Stimulated activated CD4-positive, alpha-beta T cell treated with anti-CD3 and anti-CD28 coated beads, Interleukin-1b, Interleukin-23, amount 100 ng/mL, for 1 hour (primary cell): ENCODE measurements at places on chromosomes 7 and 10.

GRCh38 chr10:87862679-87863052, 667 bp downstream of the KLLN start:
- no peak for DNase-seq

DNA sequence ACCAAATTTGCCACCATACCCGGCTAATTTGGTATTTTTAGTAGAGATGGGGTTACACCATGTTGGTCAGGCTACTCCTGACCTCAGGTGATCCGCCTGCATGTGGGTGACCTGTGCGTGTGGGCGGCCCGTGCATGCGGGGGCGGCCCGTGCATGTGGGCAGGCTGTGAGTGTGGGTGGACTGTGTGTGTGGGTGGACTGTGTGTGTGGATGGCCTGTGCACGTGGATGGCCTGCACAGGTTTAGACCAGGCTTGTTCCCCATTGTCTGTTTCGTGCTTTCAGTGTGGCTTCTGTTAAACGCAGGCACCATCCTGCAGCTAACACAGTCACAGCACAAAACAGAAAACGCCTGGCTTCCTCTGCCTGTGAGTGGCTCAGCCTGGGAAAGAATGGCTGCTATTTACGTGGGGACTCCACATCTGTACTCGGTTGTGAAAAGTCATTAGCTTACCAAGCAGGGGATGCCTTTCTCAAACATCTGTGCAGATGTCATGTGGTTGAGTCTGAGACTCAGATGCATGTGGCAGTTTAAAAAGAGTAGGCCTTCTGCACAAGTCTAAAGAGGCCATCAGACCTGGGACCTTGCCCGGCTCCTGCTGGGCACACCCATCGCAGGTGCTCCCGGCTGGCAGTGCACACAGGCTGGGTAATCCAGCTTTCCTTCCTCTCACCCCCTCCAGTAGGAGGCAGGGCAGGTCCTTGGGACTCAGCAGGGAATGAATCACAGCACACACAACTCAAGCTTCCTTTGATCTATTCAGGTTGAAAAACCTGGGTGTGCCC, 91.6 kb downstream of the COBL start:
- no peak for DNase-seq

GRCh38 chr10:64726466-64726865, 1205.3 kb downstream of the REEP3 start:
- no peak for DNase-seq

DNA sequence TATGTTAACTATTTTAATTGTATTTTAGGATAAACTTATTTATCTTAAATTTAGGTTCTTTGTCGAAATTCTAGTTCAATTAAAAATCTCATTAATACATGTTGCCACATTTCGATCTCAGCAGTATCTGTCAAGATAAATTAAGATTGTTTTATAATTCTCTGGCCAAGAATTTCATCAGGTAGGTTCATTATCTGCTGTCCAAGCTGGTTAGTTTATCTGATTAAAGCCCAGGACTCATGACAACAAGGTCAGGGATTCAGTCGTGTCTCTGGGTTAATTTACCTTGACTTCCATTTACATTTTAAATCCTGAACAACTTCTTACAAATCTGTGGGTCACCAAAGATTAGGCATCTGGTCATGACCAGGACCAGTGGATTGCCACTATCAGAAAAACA, 7.6 kb downstream of the STEAP4 start:
- no peak for DNase-seq

DNA sequence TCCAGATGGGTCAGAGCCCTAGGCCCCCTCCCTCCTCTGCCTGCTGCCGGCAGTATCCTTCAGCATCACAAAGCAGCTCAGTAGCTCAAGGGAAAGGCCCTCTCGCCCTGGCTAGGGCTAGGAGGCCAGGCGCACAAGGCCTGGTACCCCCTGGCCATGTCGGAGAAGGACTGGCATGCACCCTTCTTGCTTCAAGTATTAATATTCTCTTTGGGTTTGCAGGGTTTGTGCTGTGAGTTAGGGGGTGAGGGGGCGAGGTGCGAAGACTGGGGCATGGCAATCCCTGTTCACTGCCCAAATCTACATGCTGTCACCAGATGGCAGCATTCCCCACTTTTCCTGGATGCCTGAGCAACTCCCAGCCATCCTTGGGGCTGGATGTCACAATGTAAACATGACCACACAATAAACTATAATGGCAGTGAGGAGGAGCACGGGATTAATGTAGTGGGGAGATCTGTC, 105.2 kb downstream of the NEURL1 start:
- DNase-seq: no peak

- no peak for DNase-seq
Measured at GRCh38 chr7:148483515-148484308, 106.9 kb upstream of the C7orf33 start.

DNA sequence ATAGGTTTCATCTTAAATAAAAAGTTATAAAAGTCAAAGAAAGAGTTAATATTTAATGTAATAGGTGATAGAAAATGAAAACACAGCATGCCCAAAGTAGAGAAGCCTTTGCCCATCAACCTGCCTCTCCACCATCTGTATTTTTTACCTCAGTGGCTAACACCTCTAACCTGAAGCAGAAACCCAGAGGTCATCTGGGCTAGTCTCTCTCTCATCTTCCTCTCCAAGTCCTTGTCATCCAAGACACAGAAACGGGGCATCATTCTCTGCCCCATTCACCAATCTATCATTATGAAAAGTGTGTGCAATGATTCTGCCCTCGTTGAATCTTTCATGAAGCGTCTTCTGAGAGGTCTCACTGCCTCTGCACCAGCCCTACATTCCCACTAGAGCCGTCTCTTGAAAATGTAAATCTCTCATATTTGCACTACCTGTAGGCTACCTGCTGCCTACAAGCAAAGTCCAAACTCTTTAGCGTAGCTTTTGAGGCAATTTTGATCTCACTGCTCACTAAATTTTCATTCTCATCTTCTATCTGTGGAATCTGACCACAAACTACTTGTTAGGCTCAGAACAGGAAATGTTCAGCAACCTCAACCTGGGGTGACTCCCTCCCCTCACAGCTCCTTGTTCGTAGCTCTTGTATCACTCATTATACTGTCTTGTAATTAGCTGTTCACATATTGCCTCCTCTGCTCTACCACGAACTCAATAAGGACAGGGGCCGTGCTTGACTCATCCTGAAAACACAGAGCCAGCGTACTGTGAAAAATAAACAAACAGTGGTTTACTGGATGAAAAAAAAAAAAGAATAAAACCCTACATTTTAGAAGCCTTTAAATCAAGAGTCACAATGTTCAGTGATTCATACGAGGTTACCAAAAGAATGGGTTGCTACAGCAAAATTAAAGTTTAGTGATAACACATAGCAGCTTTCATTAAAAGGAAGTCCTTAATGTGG, 83.1 kb downstream of the CTNNA3 start:
- peak; percentile 1 for DNase-seq

- no peak for DNase-seq
Measured at GRCh38 chr7:129083525-129083924, 28.6 kb upstream of the TNPO3 start.

DNA sequence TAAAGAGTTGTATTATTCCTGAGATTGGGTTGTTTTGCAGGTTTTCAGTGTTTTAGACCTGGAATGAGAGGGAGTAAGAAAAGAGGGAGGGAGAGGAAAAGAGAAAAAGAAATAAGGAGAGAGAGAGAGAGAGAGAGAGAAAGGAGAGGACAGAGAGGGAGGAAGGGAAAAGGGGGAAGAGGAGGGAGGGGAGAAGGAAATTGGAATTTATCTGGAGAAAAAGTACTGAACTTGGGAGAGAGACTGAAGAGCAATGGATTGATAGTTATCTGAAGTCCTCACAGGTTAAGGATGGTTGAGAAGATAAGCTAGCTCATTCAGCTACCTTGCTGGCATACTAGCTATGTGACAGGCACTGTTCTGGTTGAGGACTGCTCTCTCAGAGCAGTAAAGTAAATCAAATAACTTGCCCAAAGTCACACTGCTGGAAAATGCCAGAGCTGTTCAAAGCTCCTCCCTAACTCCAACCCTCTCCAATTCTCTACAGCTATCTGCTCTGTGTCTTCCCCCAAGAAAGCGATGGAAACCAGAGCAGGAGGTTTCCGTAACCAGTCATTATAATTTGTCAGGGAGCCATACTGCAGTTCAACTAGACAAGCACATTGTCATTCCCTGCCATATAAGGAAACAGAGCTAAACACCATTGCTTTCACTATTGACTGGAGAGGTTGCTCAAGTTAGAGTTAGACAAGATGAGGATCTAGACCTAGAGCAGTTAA, 10.7 kb downstream of the CALD1 start:
- DNase-seq: no peak

GRCh38 chr7:140417456-140418155, 13.7 kb downstream of the RAB19 start:
- no peak for DNase-seq

DNA sequence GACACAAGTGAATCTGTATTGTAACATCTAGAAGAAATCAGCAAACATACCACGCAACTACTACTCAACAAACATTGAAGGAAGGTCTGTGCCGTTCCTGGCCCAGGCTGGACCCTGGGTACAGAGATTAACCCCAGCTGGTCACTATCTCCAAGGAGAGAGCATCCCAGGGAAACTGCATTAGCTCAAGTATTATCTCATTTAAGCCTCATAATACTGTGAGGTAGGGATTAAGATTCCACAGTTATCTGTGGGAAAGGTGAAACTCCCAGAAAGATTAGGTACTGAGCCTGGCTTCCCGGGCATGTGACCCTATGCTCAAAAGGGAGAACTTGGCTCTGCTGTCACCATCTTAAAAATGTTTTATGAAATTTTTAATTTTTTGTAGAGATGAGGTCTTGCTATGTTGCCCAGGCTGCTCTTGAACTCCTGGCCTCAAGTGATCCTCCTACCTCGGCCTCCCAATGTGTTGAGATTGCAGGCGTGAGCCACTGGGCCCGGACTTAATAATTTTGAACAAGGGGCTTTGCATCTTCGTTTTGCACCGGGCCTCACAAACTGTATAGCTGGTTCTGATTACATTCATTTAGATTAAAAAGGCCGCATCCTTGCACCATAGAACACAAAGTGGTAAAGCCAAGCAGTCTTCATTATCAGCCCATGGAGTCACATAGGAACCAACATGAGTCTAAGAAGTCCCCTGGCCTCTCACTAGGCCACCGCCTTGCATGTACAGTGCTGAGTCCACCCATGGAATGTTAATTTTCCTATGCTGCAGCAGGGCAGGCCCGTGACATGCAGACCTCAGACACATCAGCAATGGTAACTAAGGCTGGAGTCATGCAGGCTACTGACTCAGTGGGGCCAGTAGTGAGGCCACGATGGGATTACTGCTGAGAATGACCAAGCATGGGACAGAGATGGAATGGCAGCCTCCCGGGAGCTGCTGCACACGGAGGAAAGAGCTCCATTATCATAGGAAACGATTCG, 5.5 kb upstream of the CTBP2 start:
- DNase-seq: no peak

- no peak for DNase-seq
Measured at GRCh38 chr10:21724687-21725367, 190.8 kb downstream of the MLLT10 start.

DNA sequence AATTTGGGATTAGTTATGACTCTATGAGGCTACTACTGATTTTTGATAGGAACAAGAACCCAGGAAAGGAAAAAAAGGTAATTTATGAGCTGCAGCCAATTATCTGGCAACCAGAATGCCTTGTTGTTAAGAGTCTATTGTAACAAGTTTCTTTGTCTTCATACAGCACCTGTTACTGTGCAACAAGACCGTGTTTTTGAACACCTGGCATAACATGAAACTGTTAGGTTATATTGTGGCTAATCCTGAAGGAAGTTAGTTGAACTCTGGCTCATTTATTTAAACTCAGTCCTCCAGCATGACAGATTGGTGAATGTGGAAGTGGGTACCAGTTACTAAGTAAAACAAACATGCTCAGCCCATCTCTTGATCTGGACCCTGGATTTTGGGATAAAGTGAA, 33.0 kb downstream of the RALA start:
- DNase-seq: no peak

GRCh38 chr7:91671245-91671644, 209.3 kb downstream of the MTERF1 start:
- no peak for DNase-seq

DNA sequence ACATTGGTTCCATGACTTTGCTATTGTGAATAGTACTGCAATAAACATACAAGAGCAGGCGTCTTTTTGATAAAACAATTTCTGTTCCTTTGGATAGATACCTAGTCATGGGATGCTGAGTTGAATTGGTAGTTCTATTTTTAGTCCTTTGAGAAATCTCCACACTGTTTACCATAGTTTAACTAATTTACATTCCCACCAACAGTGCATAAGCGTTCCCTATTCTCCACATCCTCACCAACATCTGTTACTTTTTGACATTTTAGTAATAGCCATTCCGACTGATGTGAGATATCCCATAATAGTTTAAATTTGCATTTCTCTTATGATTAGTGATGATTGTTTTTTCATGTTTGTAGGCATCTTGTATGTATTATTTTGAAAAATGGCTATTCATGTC, 707.0 kb downstream of the SORCS1 start:
- DNase-seq: no peak

DNA sequence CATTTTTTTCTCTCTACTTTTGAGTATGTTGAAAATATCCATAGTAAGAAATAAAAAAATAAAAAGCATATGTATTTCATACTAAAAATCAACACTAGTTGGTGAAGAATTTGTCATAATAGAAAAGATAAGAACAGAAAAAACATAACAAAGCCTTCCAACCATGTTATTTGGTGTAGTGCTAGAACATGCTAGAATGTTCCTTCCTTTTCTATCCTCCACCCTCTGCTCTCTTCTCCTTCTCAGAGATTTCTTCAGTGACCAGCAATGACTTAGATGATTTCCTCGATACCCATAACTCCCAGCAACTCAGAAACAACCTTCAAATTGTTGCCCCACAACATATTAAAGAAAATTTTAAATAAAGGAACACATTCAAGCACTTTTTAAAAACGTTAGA, 2.6 kb downstream of the ZC3HAV1 start:
- DNase-seq: no peak

GRCh38 chr10:121813211-121813815, 114.5 kb downstream of the ATE1 start:
- DNase-seq: no peak

GRCh38 chr7:110938165-110938564, 152.8 kb upstream of the LRRN3 start:
- DNase-seq: no peak

DNA sequence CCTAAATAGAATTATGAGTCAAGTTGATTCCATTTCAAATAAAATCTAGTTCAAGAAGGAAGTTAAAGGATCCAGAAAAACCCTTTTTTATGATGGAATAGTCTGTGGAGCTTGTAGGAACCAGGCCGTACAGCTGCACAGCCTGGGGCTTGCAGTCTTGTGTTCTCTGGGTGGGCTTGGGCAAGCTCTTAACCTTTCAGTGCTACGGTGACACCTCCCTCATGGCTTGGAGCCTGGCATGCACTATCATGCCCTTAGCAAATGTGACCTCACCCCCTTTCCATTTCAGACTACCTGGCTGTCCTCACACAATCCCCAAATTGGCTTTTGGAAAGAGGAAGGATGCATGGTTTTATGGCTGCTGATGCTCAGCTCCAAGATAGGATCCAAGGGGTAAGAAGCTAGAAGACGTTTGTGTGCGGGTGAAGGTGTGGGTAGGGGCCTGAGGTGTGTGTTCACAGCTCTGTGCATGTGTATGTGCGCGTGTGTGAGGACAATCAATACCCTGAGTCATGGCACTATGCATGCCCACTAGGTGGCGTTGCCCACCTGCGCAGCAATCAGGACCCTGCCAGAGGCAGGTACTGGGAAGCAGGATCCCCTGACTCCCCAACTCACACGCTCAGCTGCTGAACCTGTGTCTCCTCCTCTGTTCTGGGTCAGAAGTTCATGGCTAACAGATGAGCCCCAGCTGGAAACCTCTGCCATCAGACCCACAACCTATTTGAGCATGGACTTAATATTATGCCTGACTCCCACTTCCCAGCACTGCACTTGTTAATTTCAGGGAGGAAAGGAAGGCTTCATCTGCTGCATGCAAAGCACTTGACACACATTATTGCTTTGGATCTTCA, 113.4 kb downstream of the PTPN20 start:
- peak; percentile 32 for DNase-seq
